ENCODE measurements at places on chromosomes 2 and 18.
A peak's percentile ranks its signal among the peaks of the same experiment; 100 is the strongest.

DNA sequence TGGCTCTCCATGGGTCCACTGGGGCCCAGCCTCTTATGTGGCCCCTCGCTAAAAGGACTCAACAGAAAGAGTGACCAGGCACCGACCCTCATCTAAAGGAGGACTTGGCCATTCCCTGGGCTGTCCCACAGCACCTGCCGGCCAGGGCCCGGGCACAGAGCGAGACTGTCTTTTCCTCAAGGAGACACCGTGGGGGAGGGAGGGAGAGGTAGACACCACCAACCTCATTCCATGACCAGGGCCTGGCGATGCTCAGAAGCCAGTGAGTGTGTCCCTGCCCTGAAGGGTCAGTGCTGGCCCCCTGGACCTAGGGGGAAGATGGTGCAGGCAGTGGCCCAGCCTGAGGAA, 39.8 kb upstream of the ALPP start:
- DNase-seq = no peak

DNA sequence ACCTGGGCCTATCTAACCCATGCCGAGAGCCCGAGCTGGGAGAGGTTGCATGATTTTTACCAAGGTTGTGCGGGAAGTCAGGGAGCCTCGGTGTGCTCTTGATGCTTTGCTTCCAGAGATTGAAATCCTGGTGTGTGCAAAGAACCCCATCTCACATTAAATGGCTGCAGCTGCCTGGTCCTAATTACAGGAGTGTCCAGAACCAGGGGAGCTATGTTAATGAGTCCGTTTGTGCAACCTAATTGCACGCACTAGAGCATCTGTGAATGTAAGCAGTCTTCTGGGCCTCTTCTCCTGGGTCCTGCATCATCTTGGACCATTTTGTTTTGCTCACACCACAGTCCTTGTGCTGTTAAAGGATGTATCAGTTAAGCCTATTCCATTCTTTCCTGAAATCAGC, 263.8 kb downstream of the AGAP1 start:
- no peak for DNase-seq

- no peak for DNase-seq
Observed at GRCh38 chr18:8932866-8933265, 169.6 kb upstream of the NDUFV2 start.

GRCh38 chr18:33212363-33212762, 228.2 kb downstream of the CCDC178 start:
- DNase-seq = no peak

DNA sequence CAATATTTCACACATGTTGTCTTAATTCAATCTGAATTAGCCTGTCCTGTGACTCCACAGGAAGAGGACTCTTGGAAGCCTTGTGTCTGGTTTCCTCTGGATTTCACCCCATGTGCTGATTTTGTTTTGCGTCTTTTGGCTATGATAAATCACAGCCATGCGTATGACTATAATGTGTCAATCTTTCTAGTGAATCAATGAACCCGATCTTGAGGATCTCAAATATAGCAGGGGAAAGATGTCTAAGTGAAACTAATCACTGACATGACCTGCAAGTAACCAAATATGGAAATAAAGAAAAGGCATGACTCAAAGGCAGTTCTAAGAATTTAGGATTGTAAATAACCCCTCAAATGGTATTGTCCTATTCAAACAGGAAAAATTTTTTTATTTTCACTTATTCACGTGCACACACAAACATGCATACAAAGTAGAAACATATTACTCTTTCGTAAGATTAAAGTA, 8.2 kb downstream of the WDFY1 start:
- DNase-seq = no peak

GRCh38 chr2:147636238-147636882, 208.5 kb upstream of the ACVR2A start:
- peak; percentile 26 for DNase-seq

- DNase-seq = peak; percentile 71
Observed at GRCh38 chr18:74342416-74343043, 26.9 kb downstream of the C18orf63 start.

- peak; percentile 46 for DNase-seq
Observed at GRCh38 chr2:218805627-218806026, 23.7 kb downstream of the CYP27A1 start.

- DNase-seq = no peak
Observed at GRCh38 chr2:9774266-9774665, 69.0 kb upstream of the TAF1B start.

- no peak for DNase-seq
Observed at GRCh38 chr2:131031875-131032274, 61.4 kb downstream of the FAM168B start.

GRCh38 chr2:105790461-105791149, 45.9 kb downstream of the NCK2 start:
- DNase-seq = peak; percentile 45

DNA sequence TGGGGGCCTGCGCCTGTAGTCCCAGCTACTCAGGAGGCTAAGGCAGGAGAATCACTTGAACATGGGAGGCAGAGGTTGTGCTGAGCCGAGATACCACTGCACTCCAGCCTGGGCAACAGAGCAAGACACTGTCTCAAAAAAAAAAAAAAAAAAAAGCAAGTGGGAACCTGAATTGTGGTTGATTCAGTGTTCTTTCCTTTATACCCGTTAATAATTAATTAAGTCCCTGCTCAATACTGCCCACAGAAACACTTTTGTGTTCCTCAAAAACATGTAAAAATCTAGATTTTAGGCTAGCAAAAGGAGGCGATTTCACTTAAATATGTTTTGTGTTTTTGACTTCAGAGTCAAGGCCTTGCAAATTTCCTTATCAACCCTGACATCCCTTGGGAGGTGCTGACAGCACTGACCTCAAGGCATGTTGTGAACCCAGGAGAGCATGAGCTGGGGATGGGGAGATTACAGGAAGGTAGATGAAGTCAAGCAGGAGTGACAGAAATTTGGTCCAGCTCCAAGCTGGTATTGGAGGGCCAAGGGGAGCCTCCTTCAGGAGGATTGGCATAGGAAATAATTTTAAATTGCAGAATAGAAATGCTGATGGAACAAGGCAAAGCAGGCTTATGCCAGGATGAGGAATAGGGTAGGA, 89.0 kb upstream of the PNPT1 start:
- DNase-seq = no peak

GRCh38 chr2:203893401-203893800, 25.8 kb downstream of the CTLA4 start:
- DNase-seq = no peak

DNA sequence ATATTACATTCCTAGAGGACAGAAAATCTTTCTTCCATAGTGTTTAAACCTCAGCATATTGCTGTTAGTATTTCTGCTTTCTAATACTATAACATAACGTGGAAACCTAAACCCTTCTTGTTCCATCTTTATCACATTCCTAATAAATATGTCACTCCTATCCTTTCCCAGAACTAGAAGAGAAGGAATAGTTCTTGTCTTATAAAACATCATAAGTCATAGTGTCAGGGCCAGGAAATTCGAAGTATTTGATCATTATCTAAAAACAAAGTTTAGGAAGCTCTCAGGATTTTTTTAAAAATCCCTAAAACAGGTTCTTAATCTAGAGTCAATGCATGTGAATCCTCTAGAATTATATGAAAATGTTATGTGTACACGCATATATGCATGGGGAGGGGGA, 2.0 kb downstream of the NHEJ1 start:
- DNase-seq = no peak

DNA sequence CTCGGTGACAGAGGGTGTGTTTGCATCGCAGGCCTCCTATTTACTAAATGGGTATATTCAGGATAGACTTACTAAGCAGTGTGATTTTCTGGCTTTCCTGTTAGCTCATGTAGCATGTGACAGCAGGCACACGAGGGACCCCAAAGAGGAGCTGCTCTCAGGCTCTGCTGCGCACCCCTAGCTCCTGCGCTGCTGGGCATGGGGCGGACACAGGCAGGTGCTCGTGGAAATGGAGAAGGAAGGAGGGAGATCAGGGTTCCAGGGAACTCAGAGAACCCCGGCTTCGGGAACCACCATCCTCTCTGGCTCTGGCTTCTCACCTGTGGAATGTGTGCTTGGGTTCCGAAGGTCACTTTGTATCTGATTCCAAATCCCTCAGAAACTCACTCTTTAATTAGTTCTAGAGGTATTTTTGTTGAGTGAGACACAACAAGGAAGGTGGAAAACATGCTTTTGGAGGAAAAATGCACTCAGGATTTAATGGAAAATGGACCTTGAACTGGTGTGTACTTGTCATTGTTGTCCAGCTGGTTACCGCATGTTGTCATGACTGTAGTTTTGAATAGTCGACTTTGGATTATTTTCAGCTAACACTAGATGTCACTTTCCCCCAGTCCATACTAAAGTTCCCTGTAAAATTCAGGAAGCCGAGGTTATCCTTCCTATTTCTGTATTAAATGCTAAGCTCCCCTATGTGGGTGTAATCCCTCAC, 3.5 kb downstream of the SNTG2 start:
- no peak for DNase-seq

DNA sequence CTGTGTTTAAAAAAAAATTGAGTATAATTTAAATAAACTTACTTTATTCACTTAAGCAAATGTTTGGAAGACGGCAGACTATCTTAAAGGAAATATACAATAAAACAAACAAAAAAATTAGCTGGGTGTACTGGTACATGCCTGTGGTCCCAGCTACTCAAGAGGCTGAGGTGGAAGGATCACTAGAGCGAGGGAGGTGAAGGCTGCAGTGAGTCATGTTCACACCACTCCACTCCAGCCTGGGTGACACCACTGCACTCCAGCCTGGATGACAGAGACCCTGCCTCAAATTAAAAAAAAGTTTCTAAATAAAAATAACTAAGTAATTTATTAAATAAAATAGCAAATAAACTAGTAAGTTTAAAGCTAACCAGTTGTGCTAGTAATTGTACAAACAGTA, 7.5 kb downstream of the PUM2 start:
- no peak for DNase-seq

- DNase-seq = no peak
Observed at GRCh38 chr2:29729932-29730331, 191.5 kb downstream of the ALK start.

GRCh38 chr2:212213191-212213590, 325.4 kb downstream of the ERBB4 start:
- DNase-seq = no peak

GRCh38 chr2:224410946-224411561, 9.1 kb upstream of the FAM124B start:
- DNase-seq = no peak

- no peak for DNase-seq
Observed at GRCh38 chr2:105425936-105426625, 27.2 kb upstream of the FHL2 start.

DNA sequence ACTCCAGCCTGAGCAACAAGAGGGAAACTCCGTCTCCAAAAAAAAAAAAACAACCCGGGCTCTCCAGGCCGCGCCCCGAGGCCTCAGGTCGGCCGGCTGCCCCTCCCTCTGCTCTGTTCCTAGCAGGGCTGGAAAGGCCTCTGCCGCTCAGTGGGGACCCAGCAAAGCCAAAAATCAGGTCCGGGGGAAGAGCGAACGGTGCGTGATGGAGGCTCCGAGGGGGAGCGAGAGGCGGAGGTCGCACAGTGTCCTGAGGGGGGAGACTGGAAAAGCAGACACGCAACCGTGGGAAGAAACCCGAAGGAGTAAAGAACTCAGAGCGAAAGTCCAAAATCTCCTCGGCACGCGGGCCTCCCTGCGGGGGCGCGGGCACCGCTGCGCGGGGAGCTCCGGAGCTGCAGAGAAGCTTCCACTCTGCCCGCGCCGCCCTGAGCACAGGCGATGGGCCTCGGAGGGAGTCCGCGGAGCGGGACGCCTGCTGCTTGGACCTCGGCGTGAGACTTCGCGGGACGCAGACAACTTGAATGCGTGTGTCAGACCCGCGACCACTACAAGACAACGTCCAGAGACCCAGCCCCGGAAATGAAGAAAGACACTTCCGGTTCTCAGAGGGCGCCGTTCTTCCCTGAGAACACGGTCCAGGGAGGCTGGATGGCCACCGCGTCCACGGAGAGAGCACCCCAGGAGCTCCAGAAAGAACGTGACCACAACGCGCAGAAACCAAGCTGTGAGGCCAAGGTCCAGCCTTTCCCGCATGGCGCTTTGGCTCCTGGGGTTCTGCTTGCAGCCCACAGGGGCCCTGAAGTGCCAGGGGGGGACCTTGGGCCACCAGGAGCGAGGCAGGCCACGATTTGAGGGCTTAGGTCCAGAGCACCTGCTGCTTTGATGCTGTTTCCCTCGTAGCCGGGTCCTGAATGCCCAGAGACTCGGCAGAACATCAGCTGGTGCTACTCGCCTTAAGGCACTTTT, 219.8 kb downstream of the DPP10 start:
- peak; percentile 40 for DNase-seq

DNA sequence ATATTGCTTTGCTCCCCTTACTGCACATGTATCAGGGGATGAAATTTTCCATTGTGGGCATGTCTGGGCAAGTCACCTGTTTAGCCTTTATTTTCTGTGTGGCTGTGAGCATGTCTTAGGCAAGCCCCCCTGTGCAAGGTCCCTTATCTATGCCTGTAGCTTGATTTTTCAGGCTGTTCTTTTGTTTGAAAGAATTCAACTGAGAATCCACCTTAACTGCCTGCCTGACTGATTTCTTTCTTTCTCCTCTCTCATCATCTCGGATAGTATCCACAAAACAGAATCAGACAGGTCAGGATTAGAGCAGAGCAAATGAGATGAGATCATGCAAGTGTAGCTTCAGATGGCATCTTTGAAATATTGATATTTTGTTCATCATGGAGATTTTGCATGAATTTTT, 1147.5 kb upstream of the ACVR2A start:
- DNase-seq = no peak

GRCh38 chr18:73136134-73136533, 268.3 kb upstream of the NETO1 start:
- DNase-seq = peak; percentile 8

GRCh38 chr2:149566652-149567051, 20.9 kb downstream of the MMADHC start:
- DNase-seq = no peak

DNA sequence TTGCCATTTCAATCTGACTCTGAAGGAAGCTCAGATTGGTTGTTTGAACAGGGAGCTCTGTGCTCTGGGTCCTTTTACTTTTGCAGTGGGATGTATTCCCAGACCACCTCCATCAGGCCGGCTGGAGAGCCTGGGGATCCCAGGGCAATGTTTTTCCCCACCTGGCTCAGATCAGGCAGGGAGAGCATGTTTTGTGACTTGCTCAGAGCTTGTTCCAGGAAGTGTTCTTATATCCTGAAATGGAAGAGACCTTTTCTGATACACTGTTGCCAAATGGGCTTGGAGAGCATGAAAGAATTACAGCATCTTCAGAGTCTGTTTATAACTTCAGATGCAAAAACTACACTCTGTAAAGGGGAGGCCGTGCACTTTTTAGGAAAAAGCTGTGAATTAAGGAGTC, 56.0 kb downstream of the LIPG start:
- no peak for DNase-seq

GRCh38 chr2:240603081-240603835, 16.7 kb downstream of the CAPN10 start:
- no peak for DNase-seq

DNA sequence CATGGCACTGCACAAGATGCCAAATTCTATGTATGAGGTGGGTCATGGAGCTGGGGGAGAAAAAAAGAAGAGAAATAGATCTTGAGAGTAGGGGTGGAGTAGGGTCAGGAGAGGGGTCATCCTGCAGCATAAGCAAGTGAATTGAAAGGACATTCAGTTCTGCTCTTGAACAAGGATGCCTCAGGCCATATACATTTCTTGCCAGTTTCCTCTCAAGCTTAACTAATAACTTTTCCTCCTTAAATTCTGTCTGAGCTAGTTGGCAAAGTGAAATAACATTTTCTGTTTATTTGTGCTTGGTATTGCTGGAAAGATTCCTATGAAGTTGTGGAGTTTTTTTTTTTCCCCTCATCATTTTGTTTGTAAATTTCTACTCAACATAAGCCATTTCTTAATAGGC, 99.0 kb upstream of the LTBP1 start:
- no peak for DNase-seq

All from hepatocyte (in vitro differentiated cells).